ENCODE measurements at places on chromosomes 6 and 20.

DNA sequence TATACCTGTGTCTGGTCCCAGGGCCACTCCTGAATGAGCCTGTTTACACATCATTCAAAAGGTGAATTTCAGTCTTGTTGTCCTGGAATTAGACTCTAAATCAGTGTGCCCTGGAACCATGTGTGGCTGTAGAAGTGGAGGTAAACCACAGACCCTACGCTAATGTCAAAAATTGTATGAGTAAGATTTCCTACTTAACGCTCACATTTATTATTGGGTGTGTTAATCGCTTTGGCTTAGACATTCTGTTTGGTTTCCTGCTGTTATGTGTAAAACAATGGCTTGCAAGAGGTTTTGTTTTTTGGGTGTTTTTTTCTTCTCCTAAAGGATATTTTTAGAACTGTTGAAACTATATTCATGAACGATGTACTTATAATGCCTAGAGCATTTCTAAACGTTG is 19.3 kb downstream of the PLCB1 start:
- no peak for DNase-seq

- no peak for DNase-seq
Measured at GRCh38 chr6:24994812-24995211, 59.1 kb upstream of the RIPOR2 start.

- DNase-seq: no peak
Measured at GRCh38 chr20:10225439-10226060, 6.9 kb downstream of the SNAP25 start.

DNA sequence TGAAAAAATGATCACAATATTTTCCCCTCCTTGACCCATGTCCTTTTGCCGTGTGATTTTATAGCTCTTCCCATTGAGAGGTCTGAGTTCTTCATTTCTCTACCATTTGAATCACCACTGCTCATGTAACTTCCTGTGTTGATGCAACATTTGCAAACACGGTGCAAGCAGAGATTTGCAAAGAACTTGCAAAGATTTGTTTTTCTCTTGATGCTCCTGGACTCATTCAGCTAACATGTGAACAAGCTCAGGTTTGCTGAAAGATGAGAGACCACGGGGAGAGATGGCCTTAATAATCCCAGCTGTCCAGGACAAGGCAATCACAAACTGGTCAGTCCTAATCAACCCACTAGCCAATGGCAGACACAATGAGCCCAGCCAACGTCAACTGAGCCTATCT is 8.6 kb downstream of the VNN2 start:
- DNase-seq: no peak

DNA sequence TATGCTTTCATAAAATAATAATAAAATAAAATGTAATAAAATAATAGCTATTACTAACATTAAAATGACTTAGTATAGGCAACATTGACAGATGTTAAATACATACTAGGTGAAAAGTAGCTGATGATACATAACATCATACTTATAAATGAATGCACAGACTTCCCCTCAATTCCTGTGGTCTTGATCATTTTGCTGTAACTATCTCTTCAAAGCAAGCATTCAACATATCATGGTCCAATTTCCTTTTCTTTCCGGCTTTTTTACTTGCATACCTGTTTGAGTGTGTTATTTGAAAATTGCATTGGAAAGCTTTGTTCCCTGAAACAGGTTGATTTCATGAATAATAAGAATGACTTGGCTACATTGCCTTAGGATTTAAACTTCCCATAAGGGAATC is 309.3 kb downstream of the HDGFL1 start:
- no peak for DNase-seq

DNA sequence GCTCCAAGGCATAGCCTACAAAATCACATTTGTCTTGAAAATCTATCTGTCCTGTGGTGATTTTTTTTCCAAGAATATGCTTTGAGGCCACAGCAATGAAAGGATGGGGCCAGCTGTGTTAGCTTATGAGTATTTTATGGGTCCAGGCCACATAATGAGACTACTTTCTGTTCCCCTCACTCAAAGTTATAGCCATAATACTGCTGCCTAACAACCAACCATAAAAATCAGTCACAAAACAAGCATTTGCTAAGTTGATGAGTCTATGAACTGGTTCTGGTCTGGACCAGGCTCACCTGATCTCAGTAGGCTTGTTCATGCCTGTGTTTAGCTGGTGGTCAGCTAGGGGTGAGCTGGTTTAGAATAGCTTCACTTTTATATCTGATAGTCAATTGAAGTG is 192.5 kb upstream of the PLCB4 start:
- no peak for DNase-seq

DNA sequence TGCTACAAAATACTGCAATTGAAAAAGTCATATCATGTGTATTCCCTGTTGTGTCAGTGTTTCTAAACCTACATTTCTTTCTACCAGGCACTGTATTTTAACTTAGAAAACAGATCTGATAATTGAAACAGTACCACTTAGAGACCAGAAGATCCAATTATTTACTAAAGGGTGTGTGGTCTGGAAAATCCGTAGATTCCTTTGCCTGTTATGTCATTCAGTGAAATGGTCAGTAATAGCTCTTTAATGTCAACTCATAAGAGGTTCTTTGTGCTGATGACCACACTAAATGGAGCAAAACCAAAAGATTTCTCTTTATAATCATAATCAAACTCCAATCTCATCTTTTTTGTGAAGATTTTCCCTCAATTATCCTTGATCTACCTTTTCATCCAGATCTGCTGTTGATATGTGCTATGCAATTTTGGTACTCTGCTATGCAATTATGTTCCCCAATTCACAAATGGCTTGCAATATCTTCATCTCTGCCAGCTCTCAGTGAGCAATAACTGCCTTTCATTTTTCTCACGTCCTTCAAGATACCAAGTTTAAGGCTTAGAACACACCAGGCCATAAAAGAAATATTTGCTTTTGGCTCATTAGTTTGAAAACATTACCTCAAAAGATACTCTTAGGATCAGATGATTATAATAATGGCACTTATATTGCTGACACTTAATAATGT is 165.5 kb downstream of the MOXD1 start:
- no peak for DNase-seq

GRCh38 chr6:125140808-125141207 is 12.8 kb upstream of the TPD52L1 start:
- DNase-seq: no peak

GRCh38 chr6:168180548-168181011 is 101.6 kb upstream of the FRMD1 start:
- no peak for DNase-seq

DNA sequence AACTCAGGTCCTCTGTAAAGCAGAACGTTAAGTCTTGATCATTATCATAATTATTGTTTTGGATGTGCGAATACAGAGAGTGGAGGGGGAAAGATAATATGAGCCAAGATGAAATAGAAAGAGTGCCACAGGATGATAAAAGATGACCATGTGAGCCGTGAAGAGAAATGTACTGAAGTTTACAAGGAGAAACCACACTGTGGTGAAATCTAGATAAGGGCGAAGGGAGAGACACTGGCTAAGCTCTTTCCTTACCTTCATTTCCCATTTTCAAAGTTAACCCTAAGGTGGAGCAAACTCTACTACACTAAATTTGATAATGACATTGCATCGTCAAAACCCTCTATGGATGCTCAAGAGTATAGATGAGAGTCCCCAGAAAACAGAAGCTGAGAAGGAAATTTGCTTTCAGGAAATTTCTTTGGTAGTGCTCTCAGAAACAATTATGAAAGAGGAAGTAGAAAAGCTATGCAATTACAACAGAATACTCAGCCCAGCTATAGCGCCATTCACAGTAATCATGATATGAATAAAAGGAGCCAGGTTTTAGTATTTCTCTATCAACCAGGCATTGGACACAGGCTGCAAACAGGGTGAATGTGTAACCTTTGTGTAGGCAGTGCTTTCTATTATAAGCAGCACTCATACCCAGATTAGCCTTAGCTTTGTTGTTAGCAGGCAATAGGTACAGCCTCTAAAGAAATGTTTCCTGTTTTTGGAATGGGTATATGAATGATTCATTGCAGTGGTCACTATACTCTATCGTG is 1080.7 kb downstream of the GRIK2 start:
- no peak for DNase-seq

DNA sequence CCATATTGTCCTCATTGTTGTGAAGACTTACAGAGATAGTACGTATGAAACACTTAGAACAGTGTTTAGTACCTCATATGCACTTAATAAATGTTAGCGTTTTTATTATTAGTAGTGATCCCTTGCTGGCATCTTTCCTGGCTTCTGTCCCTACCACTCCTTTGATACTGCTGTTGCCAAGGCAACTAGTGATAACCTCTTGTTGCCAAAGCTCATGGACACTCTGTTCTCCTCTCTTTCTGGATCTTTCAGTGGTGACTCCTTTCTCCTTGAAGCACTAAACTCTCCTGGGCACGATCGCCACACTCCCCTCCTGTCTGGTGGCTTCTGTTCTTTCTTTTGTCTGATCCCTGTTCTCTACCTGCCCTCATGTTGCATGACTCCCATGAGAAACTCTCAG is 83.5 kb downstream of the FOXO3 start:
- DNase-seq: no peak

DNA sequence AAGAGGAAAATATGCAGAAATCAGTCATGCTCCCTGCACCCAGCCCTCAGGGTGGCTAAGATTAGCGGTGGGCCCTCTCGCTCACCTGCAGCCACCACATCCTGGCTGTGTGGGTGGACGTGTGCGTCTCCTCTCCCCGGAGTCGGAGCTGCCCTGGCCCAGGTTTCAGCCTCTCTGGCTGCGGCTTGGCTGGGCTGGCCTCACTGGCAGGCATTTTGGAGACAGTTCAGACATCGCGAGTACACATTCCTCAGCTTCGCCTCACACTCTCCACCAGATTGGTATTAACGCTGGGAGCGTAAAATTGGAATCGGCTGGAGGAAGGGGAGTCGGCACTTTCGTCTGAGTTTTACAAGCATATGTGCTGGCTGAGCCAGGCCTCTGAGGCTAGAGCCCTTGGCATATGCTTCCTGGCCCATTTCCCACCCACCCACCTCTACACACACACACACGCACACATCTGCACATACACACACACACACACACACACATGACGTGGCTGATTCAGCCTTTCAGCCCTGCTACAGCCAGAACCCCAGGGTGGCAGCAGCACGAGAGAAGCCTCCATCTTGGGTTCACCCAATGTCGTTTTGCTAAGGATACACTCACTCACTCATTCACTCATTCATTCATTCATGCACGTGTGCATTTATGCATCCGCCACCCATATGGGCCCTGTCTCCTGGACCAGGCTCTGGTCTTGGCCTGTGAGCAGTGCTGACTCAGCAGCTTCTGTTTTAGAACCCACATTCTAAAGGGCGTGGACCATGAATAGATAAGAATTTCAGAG is 42.9 kb downstream of the BCAS4 start:
- DNase-seq: no peak

DNA sequence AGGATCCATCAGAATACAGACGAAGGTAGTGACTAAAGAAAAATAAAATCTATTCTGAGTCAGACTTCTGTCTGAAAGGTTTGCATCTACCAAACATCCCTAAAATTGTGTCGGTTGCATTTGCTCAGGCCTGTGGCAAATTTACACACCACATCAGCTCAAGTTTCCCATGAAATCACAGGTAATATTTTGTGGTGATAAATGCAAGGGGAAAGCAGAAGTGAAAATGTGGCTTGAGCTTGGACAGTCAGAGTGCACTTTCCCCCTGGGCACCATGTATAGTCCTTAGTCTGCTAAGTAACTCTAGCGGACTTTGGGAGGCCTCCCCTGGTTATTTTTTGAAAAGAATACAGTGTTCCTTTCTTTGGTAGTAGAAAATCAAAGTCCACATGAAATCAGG is 159.1 kb downstream of the PKHD1 start:
- no peak for DNase-seq

GRCh38 chr6:89961481-89961880 is 67.2 kb downstream of the GJA10 start:
- DNase-seq: no peak

DNA sequence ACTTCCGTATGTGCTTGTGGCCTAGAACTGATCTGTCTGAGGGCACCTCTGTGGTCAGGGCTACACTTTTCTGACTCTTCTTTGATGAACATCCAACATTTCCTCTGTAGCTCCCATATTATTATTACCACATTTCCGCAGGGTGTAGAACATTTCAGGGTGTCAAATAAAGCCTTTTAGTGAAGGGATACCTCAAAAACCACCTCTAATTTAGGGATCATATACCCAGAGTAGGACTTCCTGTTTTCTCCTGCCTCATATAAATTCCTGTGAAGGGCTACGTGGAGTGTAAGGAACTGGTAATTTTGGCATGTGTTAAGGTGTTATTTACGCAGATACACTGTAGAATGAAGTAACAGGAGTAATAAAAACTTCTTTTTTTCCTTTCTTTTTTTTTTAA is 5.5 kb upstream of the MUC22 start:
- no peak for DNase-seq

DNA sequence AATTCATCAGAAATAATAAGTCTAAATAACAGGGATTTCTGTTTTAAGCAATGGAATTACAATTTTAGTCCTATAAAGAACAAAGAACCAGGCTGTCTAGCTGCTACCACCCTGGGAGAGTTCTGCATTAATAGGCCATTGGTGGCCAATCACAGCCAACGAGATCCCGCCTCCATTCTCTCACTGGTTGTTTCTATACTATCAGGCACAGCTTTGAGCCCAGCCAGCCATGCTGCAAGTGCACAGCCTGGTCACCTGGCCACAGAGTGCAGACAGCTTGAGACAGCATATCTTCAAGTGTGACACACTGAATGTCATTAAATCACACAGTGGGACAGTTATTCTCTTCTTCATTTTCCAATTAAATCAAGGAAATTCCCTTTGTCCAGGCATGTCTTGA is 16.1 kb upstream of the RAB22A start:
- DNase-seq: no peak

DNA sequence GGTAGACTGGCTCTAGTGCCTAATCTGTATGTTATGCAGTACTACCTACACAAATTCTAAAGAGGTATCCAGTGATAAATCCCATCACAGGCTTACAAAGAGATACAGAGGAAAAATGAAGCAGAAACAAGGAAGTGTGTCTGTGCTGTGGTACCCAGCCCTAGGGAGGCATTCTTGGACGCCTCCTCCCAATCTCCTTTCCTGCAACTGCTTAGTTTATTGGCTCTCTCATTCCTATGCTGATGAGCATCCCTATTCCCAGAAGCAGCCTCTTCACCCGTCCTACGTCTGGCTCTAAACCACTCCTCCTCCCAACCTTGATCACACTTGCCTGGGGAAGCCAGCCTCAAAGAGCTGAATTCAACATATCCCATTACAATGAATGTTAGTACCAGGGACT is 34.5 kb upstream of the TGM6 start:
- DNase-seq: no peak

DNA sequence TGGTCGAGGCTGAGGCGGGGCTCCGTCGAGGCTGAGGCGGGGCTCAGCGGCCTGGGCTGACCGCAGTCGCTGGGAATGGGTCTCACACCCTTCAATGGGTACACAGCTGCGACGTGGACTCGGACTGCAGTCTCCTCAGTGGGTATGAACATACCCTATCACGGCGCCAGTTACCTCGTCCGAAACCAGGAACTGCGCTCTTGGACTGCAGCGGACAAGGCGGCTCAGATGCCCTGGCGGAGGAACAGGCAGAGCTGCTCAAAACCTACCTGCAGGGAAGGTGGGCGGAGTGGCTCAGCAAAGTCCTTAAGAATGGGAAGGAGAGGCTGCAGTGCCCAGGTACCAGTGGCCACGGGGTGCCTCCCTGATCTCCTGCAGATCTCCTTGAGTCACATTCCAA is 14.2 kb downstream of the HLA-A start:
- no peak for DNase-seq

- DNase-seq: no peak
Measured at GRCh38 chr6:161150566-161150965, 123.3 kb downstream of the AGPAT4 start.

Measured in NCI-H1930 (cell line).